ENCODE measurements at places on chromosomes 1 and 21. TPM values are rescaled to one million over a fixed set of nuclear protein-coding genes. Genes with fewer than 3 reads are reported as not detected.

Gene STIL
- 4.7 TPM for total RNA-seq

Gene FTCD
- total RNA-seq: 2.5 TPM

Gene IFI6
- total RNA-seq: 54.1 TPM

Gene FCRLB
- 0.27 TPM for total RNA-seq

Gene BTBD19
- total RNA-seq: 51.2 TPM

Gene RGS13
- not detected for total RNA-seq

DNA sequence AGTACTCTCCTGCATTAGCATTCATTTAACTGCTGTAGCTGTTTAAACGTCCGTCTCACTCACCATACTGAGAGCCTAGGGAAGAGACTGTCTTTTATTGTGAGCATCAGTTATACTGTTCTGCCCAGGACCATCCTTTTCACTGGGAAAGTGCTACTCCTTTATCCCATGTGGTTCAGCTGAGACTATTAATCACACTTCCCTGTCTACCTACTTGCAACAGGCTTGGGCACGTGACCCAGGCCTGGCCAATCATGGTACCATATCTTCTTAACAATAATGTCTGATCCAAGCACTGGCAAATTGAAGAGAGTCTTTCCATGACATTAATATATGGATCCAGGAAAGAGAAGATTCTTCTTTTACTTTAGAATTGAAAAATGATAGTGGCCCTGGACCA, 108.1 kb downstream of the TM2D1 start:
- H3K4me1 ChIP-seq: peaks cover 15% of the 10 kb centered on the region
- H3K4me3 ChIP-seq: no peak overlapping the region
- H3K27me3 ChIP-seq: no peaks in the 10 kb centered on the region
- no peaks in the 10 kb centered on the region for H3K36me3 ChIP-seq

- peaks cover 87% of the 10 kb centered on the region for H3K4me1 ChIP-seq
- DNase-seq: peak; percentile 92
Observed at GRCh38 chr1:223706077-223706973, 6.0 kb upstream of the CAPN2 start.

DNA sequence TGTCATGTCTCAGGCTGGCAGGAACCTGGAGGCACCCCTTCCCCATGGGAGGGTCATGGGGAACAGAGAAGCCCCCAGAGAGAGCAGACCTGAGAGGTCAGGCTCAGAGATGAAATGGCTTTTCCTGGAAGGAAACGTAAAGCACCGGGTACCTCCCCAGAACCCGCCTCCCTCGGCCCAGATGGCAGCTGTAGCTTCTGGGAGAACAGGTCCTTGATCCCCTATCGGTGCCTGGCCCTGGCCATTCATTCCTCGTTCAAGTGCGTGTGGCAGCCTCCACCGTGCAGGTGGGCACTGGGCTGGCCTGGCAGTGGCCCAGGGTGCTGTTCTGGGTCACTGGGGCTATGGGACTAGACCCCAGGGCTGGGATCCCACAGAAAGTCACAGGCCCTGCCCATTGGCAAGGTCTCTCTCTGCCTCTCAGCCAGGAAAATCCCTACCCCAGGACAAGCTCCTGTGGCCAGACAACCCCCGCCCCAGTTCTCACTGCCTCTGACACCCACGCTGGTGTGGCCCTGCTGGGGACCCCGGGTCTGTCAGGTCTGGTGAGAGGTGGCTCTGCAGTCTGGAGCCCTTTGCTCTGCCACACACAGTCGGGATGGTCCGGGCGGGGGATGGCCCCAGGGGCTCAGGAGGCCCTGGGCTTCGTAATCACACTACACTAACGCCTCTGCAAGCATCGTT, 183.2 kb upstream of the VAMP3 start:
- no peak overlapping the region for H3K27ac ChIP-seq
- H3K36me3 ChIP-seq: no peaks in the 10 kb centered on the region
- DNase-seq: no peak
- H3K4me3 ChIP-seq: no peak overlapping the region
- no peaks in the 10 kb centered on the region for H3K4me1 ChIP-seq

DNA sequence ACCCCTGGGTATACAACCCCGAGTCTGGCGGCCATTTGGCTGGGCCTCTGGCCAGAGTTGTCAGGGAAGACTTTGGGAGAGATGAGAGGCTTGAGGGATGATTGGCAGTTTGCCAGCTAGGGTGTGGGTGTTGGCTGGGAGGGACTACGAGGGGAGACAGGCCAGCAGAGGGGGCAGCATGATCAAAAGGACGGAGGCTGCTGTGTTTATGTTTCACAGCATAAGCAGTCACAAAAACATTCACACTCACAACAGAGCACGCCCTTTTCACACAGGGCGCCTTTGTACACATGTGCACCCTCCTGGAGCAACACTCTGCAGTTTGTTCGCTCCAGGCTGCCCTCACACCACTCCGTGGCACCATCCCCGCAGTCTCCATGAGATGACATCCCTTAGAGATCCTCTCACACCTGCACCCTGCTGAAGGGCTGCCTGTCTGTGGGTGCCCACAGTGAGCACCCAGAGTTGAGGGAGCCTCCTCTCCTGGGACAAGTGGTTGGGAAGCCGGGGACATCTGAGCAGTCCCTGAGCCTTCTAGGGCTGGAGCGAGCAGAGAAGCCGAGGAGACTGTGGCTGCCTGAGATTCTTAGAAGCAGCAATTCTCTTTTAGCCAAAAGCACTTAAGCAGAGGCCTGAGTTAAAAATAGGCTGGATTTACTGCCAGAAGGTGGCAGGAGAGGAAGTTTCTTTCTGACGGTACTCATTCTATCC, 15.4 kb downstream of the EFNA3 start:
- no peaks in the 10 kb centered on the region for H3K36me3 ChIP-seq
- peaks cover 22% of the 10 kb centered on the region for H3K4me1 ChIP-seq
- H3K4me3 ChIP-seq: no peak overlapping the region
- H3K27ac ChIP-seq: peak overlapping the region; percentile 63
- peaks cover 8% of the 10 kb centered on the region for H3K27me3 ChIP-seq

- H3K4me1 ChIP-seq: peaks cover 38% of the 10 kb centered on the region
- peaks cover 4% of the 10 kb centered on the region for H3K36me3 ChIP-seq
- no peak overlapping the region for H3K4me3 ChIP-seq
- no peak overlapping the region for H3K27ac ChIP-seq
- no peaks in the 10 kb centered on the region for H3K27me3 ChIP-seq
Observed at GRCh38 chr1:112939810-112940209, 16.2 kb downstream of the SLC16A1 start.

GRCh38 chr1:218459878-218460711, 115.0 kb downstream of the TGFB2 start:
- no peak for DNase-seq
- no peaks in the 10 kb centered on the region for H3K27me3 ChIP-seq
- H3K4me3 ChIP-seq: peak overlapping the region; percentile 44
- no peaks in the 10 kb centered on the region for H3K36me3 ChIP-seq
- peak overlapping the region; percentile 99 for H3K27ac ChIP-seq

GRCh38 chr21:29939104-29939923, 482 bp downstream of the GRIK1 start:
- H3K27me3 ChIP-seq: peaks cover 93% of the 10 kb centered on the region
- peaks cover 14% of the 10 kb centered on the region for H3K4me1 ChIP-seq
- DNase-seq: no peak
- H3K36me3 ChIP-seq: no peaks in the 10 kb centered on the region

DNA sequence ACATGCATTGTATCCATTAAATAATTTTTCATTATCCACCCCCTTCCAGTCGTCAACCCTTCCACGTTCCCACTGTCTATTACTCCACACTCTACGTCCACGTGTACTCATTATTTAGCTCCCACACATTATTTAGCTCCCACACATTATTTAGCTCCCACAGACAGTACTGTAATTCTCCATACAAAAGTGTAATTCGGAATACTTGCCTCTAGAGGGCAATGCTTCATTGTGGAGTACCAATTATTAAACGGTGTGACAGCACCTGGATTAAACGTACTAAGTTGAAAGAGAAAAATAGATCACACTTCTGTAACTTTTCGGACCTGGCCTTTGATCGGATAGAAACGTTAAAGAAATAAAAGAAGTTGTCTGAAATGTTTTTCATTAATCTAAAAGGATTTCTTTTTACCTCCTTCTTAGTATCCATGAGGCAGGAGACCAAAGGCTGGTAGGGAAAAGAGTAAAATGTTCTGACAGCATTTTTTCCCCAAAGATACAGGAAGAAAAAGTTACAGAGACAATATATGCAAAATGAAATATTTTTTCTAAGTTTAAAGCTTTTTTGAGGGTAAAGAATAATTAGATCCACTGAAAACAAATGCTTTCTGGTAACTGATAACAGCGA, 99.2 kb downstream of the LHX8 start:
- DNase-seq: no peak
- H3K4me1 ChIP-seq: no peaks in the 10 kb centered on the region
- H3K27me3 ChIP-seq: peaks cover 2% of the 10 kb centered on the region
- H3K36me3 ChIP-seq: no peaks in the 10 kb centered on the region

DNA sequence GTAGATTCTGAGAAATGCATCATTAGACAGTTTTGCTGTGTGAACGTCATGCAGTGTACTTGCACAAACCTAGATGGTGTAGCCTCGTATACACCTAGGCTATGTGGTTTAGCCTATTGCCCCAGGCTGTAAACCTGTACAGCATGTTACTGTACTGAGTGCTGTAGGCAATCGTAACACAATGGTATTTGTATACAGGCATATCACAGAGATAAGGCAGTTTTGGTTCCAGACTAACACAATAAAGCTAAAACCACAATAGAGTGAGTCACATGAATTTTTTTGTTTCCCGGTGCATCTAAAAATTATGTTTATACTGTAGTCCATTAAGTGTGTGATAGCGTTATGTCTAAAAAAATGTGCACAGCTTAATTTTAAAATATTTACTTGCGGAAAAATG, 6.9 kb downstream of the IL10RB start:
- H3K36me3 ChIP-seq: peaks cover 46% of the 10 kb centered on the region
- H3K27me3 ChIP-seq: no peaks in the 10 kb centered on the region
- H3K4me1 ChIP-seq: peaks cover 2% of the 10 kb centered on the region
- H3K27ac ChIP-seq: no peak overlapping the region
- DNase-seq: no peak
- no peak overlapping the region for H3K4me3 ChIP-seq

- no peaks in the 10 kb centered on the region for H3K4me1 ChIP-seq
- H3K4me3 ChIP-seq: no peak overlapping the region
- DNase-seq: no peak
- H3K27ac ChIP-seq: no peak overlapping the region
- peaks cover 2% of the 10 kb centered on the region for H3K27me3 ChIP-seq
- H3K36me3 ChIP-seq: no peaks in the 10 kb centered on the region
Observed at GRCh38 chr1:118486199-118486598, 301.2 kb upstream of the SPAG17 start.

DNA sequence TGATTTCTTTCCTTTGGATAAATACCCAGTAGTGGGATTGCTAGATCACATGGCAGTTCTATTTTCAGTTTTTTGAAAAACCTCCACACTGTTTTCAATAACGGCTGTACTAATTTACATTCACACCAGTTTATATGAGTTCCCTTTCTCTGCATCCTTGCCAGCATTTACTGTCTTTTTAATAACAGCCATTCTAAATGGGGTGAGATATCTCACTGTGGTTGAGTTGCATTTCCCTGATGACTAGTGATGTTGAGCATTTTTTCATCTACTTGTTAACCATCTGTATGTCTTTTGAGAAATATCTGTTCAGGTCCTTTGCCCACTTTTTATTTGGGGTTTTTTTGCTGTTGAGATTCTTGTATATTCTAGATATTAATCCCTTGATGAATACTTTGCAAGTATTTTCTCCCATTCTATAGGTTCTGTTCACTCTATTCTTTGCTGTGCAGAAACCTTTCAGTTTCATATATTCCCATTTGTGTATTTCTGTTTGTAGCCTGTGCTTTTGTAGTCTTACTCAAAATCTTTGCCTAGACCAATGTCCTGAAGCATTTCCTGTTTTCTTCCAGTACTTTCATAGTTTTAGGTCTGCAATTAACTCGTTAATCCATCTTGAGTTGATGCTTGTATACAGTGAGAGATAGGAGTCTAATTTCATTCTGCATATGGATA, 7.3 kb downstream of the HENMT1 start:
- H3K27me3 ChIP-seq: no peaks in the 10 kb centered on the region
- no peak overlapping the region for H3K27ac ChIP-seq
- DNase-seq: no peak
- H3K36me3 ChIP-seq: peaks cover 4% of the 10 kb centered on the region

GRCh38 chr1:68278221-68278620, 45.9 kb upstream of the WLS start:
- no peak for DNase-seq
- no peaks in the 10 kb centered on the region for H3K4me1 ChIP-seq
- H3K27me3 ChIP-seq: no peaks in the 10 kb centered on the region

- H3K4me1 ChIP-seq: peaks cover 19% of the 10 kb centered on the region
- H3K4me3 ChIP-seq: no peak within 1 kb of the TSS
- no peak within 1 kb of the TSS for H3K27ac ChIP-seq
Observed at GRCh38 chr1:91500756-91501522, at the start of gene CDC7. Gene CDC7 (plus strand): TSS chr1:91500851. CDS start chr1:91501717, 866 bp downstream.

- H3K36me3 ChIP-seq: peaks cover 2% of the 10 kb centered on the region
- DNase-seq: no peak
- H3K27me3 ChIP-seq: peaks cover 36% of the 10 kb centered on the region
- peaks cover 2% of the 10 kb centered on the region for H3K4me1 ChIP-seq
Observed at GRCh38 chr1:203316626-203317093, 11.3 kb downstream of the BTG2 start.

GRCh38 chr21:30579346-30579745, 10.9 kb downstream of the KRTAP22-2 start:
- no peak overlapping the region for H3K4me3 ChIP-seq
- no peaks in the 10 kb centered on the region for H3K27me3 ChIP-seq
- DNase-seq: no peak
- no peaks in the 10 kb centered on the region for H3K4me1 ChIP-seq

DNA sequence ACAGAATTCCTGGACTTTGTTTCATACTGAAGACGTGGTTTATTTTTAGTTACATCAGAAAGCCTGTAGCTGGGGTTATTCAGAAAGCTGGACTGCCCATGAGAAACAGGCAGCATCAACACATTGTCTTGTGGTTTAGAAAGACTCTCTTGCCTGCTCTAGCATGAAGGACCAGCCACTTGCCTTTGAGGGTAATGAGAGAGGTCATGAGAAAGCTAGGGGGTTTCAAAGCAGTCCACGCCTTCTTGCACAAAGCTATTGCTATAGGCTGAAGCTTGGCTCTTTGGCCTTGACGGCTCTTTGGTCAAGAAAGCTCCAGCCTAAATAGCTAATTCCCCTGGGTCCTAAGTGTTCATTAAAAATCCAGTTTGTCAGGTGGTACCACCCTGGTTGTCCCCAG, 208.1 kb downstream of the PRDM2 start:
- no peak overlapping the region for H3K27ac ChIP-seq
- H3K4me3 ChIP-seq: no peak overlapping the region
- DNase-seq: no peak
- no peaks in the 10 kb centered on the region for H3K36me3 ChIP-seq

GRCh38 chr1:42419126-42419821, 36.5 kb downstream of the ZMYND12 start:
- no peak overlapping the region for H3K27ac ChIP-seq
- no peak overlapping the region for H3K4me3 ChIP-seq
- H3K36me3 ChIP-seq: no peaks in the 10 kb centered on the region
- peaks cover 28% of the 10 kb centered on the region for H3K27me3 ChIP-seq
- no peak for DNase-seq

DNA sequence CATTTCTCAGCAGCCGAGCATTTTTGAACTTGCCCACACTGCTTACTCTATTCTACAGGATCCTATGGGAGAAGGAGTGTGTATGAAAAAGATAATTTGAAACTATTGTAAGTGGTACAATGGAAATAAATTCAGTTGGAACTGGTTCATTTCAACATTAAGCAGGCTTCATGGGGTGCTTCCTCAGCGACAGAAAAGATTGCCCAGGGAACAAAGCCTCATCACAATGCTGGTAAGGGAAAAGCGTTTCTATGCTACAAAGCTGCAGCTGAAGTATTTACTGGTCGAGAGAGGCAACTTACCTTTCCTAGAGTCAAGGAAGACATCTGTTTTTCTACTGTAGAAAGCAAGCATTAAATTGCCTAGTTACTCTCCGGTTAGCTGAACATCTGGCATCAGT, 568.2 kb upstream of the ZP4 start:
- H3K4me1 ChIP-seq: peaks cover 9% of the 10 kb centered on the region
- no peak for DNase-seq
- peaks cover 12% of the 10 kb centered on the region for H3K36me3 ChIP-seq
- H3K27me3 ChIP-seq: no peaks in the 10 kb centered on the region
- no peak overlapping the region for H3K27ac ChIP-seq

Measured in osteocyte (in vitro differentiated cells).